Testis (tissue), 5 donors: ENCODE measurements at places on chromosomes 2 and 18. TPM values are rescaled to one million over a fixed set of nuclear protein-coding genes. Genes with fewer than 3 reads are reported as not detected.

The TTL gene
- 14.3 TPM for total RNA-seq

The RAB6C gene
- 2.6 TPM for total RNA-seq

The PLB1 gene
- 10.4 TPM for total RNA-seq

The CROCC2 gene
- 0.43 TPM for total RNA-seq

The POTEJ gene
- 17.2 TPM for total RNA-seq

The DSG4 gene
- 0.08 TPM for total RNA-seq
